Bronchus fibroblast of lung (primary cell): ENCODE measurements at places on chromosomes 2 and 18. TPM values are rescaled to one million over a fixed set of nuclear protein-coding genes. Genes with fewer than 3 reads are reported as not detected.

The SNED1 gene
- 8.6 and 9.1 TPM in 2 replicates for total RNA-seq

The PDE6D gene
- total RNA-seq: 43.0 and 43.3 TPM in 2 replicates

The AGAP1 gene
- 3.9 and 4.6 TPM in 2 replicates for total RNA-seq

The DSG4 gene
- not detected in 2 replicates for total RNA-seq

The TRIM54 gene
- total RNA-seq: 0.17 TPM in 1 of 2 replicates, not detected in the other

The SLC38A11 gene
- not detected in 2 replicates for total RNA-seq

The TEKT4 gene
- total RNA-seq: not detected in 2 replicates

The ABCB11 gene
- total RNA-seq: not detected in 2 replicates

The STARD6 gene
- 0.15 and 0.34 TPM in 2 replicates for total RNA-seq

The MYOM1 gene
- total RNA-seq: 0.15 TPM in 1 of 2 replicates, not detected in the other

The SIX3 gene
- total RNA-seq: not detected in 2 replicates

The SCLY gene
- total RNA-seq: 18.0 and 19.5 TPM in 2 replicates

The CD8B2 gene
- not detected in 2 replicates for total RNA-seq

The LOXHD1 gene
- not detected in 2 replicates for total RNA-seq

The SDC1 gene
- total RNA-seq: 30.6 and 37.7 TPM in 2 replicates

The DSG1 gene
- total RNA-seq: not detected in 2 replicates

The RFX8 gene
- total RNA-seq: 2.9 and 4.2 TPM in 2 replicates

The NCK2 gene
- 28.9 and 29.0 TPM in 2 replicates for total RNA-seq

The CERKL gene
- total RNA-seq: 0.15 TPM in 1 of 2 replicates, not detected in the other

The UGT1A4 gene
- total RNA-seq: not detected in 2 replicates

The MARCO gene
- total RNA-seq: not detected in 2 replicates

The SERPINB10 gene
- 1.7 TPM in 1 of 2 replicates, not detected in the other for total RNA-seq

The OXER1 gene
- total RNA-seq: under 0.01 and 0.17 TPM in 2 replicates

The CFC1 gene
- not detected in 2 replicates for total RNA-seq

The CTAGE1 gene
- not detected in 2 replicates for total RNA-seq

The DDX18 gene
- 25.1 and 32.1 TPM in 2 replicates for total RNA-seq

The LAMA1 gene
- 6.2 and 7.0 TPM in 2 replicates for total RNA-seq

The SLC5A7 gene
- total RNA-seq: not detected in 2 replicates

The C1GALT1C1L gene
- 0.50 and 1.0 TPM in 2 replicates for total RNA-seq

The PIKFYVE gene
- 14.1 and 16.1 TPM in 2 replicates for total RNA-seq

The MC5R gene
- total RNA-seq: not detected in 2 replicates

The CLEC4F gene
- not detected in 2 replicates for total RNA-seq

The UGT1A1 gene
- total RNA-seq: not detected in 2 replicates

The GCG gene
- total RNA-seq: not detected in 2 replicates

The DYSF gene
- total RNA-seq: under 0.01 TPM in 1 of 2 replicates, not detected in the other
